ENCODE measurements at places on chromosomes 12 and 14. TPM values are rescaled to one million over a fixed set of nuclear protein-coding genes. Genes with fewer than 3 reads are reported as not detected.

GRCh38 chr12:131012279-131013069 is 58.8 kb downstream of the ADGRD1 start:
- H3K27ac ChIP-seq: no peak overlapping the region
- no peaks in the 10 kb centered on the region for H3K4me1 ChIP-seq
- H3K27me3 ChIP-seq: peaks cover 78% of the 10 kb centered on the region
- H3K4me3 ChIP-seq: no peak overlapping the region

DNA sequence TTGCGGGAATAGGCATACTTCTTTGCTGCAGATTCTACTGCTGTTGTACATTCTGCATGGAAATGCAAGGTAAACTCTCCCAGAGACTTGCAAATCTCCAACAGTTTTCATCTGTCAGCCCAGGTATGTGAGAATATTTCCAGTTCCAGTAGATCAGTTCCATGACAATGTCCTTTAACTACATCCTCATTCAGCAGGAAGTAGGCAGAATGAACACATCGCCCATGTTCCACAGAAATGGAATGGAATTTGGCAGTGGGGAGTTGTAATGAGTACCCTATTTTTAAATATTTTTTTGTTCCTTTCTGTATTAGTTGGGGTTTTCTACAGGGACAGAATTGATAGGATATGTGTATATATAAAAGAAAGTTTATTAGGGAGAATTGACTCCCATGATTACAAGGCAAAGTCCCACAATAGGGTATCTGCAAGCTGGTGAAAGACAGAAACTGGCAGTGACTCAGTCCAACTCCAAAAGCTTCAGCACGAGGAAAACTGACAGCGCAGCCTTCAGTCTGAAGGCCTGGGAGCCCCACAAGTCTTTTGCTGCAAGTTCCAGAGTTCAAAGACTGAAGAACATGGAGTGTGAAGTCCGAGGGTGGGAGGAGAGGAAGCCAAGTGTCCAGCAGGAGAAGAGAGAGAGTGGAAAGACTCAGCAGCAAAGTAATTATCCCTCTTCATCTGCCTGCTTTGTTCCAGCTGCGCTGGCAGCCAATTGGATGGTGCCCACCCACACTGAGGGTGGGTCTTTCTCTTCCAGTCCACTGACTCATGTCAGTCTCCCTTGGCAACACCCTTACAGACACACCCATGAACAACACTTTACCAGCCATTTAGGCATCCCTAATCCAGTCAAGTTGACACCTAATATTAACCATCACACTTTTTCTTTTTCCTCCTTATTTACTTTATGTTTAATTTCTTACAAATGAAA is 110.4 kb upstream of the SCAF11 start:
- no peak overlapping the region for H3K27ac ChIP-seq
- peaks cover 8% of the 10 kb centered on the region for H3K4me1 ChIP-seq
- no peaks in the 10 kb centered on the region for H3K36me3 ChIP-seq
- DNase-seq: peak; percentile 32
- H3K4me3 ChIP-seq: no peak overlapping the region

DNA sequence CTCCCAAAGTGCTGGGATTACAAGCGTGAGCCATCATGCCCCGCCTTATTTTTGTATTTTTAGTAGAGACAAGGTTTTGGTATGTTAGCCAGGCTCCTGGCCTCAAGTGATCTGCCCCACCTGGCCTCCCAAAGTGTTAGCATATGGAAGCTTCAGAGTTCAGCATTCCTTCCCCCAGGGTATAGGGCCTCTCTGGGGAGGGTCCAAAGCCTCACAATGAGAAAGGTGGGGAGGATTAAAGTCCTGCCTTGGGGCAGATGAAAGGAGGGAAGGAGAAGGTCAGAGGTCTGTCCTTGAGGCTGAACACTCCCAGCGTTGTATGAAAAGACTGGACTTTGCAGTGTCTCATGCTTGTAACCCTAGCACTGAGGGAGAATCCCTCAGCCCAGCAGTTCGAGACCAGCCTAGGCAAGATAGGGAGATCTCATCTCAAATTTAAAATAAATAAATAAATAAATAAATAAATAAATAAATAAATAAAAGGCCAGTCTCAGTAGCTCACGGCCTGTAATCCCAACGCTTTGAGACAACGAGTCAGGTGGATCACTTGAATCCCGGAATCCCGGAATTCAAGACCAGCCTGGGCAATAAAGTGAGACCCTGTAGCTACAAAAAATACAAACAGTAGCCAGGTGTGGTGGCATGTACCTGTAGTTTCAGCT is 22.0 kb upstream of the RCOR1 start:
- no peak overlapping the region for H3K4me3 ChIP-seq
- no peaks in the 10 kb centered on the region for H3K36me3 ChIP-seq
- H3K27me3 ChIP-seq: no peaks in the 10 kb centered on the region
- no peak for DNase-seq

DNA sequence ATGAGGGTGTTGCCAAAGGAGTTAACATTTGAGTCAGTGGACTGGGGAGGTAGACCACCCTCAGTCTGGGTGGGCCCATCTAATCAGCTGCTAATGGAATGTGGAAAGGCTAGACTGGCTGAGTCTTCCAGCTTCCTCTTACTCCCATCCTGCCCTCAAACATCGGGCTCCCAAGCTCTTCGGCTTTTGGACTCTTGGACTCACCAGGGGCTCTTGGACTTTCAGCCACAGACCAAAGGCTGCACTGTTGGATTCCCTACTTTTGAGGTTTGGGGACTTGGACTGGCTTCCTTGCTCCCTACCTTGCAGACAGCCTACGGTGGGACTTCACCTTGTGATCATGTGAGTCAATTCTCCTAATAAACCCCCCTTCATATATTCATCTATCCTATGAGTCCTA is 276.6 kb upstream of the DIO3 start:
- DNase-seq: no peak
- no peaks in the 10 kb centered on the region for H3K4me1 ChIP-seq
- H3K27me3 ChIP-seq: peaks cover 32% of the 10 kb centered on the region

- no peaks in the 10 kb centered on the region for H3K36me3 ChIP-seq
- no peak for DNase-seq
- no peaks in the 10 kb centered on the region for H3K27me3 ChIP-seq
Observed at GRCh38 chr12:31768046-31768445, 39.2 kb upstream of the AMN1 start.

STYX gene
- 15.5 TPM for total RNA-seq

INSM2 gene
- 0.10 TPM for total RNA-seq
